ENCODE measurements at places on chromosomes 6 and 20.

DNA sequence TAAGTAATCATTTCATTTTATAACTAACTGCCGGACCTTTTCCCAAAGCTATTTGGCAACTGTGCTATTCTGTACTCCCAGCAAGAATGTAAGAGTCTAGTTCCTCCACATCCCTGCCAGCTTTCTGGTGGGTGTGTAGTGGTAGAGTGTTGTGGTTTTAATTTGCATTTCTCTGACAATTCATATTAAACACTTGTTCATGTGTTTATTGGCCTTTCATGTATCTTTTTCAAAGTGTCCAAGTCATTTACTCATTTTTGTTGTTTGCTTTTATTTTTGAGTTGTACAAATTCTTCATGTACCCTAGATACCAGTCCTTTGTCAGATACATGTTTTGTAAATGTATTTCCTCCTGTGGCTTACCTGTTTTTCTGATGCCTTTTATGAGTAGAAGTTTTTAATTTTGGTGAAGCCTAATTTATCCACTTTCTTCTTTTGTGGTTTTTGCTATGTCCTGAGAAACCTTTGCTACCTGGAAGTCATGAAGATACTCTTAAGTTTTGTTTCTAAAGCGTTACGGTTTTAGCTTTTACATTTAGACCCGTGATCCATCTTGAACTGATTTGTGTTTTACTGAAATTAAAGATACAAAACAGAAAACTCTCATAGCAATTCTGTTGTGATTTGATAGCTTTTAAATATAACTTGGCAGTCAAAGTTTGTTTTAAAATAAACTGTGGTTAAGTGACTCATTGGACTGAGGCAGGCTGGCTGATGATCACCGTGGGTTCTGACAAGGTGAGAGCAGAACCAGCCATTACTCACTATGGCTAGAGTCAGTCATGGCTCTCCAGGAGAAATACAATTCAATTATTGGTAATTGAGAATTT lies 8.0 kb downstream of the MYLIP start:
- peak; percentile 56 for DNase-seq

DNA sequence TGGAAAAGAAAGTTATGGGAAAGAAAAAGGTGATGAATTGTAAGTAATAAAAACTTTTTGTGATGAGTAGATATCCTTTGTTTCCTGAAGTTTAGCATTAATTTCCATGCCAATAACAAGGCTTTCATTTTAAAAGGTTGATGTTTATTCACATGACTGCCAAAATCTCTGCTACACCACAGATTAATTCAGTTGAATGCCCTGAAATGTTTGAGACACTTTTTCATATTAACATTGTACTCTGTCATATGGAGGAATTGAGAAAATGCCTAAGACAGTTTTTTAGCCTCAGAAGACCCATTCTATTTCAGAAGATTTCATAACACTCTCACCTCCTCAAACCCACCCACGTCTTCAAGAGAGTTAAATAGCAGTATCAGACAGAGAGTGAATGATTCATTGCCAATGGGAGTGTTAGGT lies 115.5 kb downstream of the ADGRG6 start:
- DNase-seq = no peak

DNA sequence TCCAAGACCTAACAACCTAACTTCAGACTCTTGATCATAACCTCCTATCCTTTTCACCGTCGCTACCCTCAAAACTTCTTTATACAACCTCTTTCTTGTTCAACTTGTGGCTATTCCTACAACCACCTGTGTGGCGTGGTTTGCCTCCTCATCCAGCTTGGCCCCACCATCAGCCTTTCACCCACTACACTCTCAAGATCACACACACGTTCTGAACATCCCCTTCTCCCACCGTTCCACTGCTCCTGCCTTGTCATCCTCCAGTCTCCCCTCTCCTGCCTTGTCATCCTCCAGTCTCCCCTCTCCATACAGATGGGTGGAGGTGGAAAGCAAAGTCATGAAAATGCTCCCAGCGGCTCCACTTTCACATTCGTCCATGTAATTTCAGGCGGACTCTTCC lies 14.0 kb downstream of the MAK start:
- DNase-seq = no peak

DNA sequence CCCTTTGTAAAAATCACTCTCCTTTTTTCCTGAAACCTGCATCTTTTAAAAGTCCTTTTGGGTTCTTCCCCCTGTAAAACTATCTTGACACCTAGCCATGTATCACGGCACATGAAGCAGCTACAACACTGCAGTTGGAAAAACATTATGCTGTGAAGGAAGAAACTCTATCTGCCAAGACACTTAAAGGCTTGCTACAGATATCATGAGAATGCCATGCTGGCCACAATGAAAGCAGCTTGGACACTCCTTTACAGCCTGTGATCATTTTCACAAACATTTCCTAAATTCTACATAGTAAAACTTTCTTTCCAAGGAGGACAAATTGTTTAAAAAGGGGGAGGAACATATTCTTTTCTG lies 31.8 kb downstream of the CNKSR3 start:
- no peak for DNase-seq

GRCh38 chr6:134878136-134878535 lies 71.8 kb downstream of the ALDH8A1 start:
- DNase-seq = no peak

DNA sequence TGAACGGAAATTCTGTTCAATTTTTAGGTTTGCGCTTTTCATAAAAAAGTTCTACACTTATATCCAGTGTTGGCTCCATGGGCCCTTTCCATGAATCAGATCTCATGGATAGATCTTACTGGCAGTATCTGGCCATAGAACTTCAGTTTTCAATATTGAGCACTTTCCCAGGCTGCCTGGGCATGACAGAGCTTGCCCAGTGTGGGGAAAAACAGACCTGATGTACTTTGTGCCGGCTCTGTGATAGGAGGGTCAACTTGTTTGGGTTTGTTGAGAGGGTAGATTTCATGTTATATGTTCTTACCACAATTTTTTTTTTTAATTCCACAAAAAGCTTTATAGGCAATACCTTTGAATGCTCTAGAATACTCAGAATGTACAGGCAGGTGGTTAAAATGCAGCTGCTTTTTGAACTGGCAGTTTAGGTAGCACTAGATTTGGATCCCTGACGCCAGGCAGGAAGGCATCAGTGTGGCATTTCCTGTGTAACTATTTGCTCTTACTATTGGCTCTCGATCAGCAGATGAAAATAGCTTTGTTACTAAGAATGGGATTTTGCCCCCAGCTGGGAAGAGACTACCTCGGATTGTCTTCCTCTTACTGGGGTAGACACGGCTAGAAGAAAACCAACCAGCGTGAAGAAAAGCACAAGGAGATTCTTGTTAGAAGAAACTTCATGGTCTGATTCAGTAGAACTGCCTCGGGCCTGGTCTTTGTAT lies 404.9 kb upstream of the SOX4 start:
- DNase-seq = no peak

- DNase-seq = no peak
These were observed 102.0 kb downstream of the ADGRB3 start for GRCh38 chr6:68737061-68737460.

GRCh38 chr6:169862043-169862891 lies 110.8 kb downstream of the ERMARD start:
- no peak for DNase-seq

DNA sequence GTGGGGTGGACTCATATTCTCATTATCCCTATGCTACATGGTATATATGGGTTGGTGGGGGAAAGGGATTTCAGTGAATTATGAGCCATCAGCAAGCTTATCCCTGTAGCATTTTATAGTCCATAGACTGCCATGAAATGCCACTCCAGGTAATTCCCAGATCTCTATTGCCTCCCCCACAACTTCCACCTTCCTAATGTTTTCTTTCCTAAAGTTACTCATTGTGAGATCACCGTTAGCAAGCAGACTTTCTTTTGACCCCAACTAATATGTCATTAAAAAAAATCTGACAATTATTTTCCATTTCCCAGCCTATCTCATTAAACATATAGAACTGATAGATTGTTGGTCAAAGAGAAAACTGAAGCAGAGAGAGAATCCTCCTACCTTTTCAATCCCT lies 40.7 kb upstream of the TBX18 start:
- DNase-seq = no peak

GRCh38 chr6:170370416-170370815 lies 63.9 kb downstream of the FAM120B start:
- no peak for DNase-seq

GRCh38 chr6:119310486-119311036 lies 39.0 kb downstream of the MAN1A1 start:
- DNase-seq = no peak

DNA sequence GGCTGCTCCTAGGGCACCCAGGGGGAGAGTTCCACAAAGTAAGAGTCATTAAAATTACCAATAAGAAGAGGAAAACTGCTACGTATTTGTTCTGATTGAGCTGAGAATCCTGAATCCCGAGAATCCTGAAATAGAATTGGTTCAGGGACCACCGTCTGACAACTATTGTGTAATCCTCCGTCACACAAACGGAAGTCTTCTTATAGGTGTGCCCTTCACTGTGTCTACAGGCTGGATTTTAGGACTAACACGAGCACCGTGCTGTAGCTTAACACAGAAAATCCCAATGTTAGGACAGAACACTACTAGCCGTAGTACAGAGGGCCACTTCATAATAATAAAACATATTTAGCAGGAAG lies 50.6 kb upstream of the RNF182 start:
- no peak for DNase-seq
